ENCODE measurements at places on chromosomes 1 and 21.
A peak's percentile ranks its signal among the peaks of the same experiment; 100 is the strongest.

GRCh38 chr1:223039990-223040389 is 103.1 kb downstream of the TLR5 start:
- no peak for DNase-seq

GRCh38 chr1:920010-920409 is 3.7 kb upstream of the SAMD11 start:
- DNase-seq = no peak

DNA sequence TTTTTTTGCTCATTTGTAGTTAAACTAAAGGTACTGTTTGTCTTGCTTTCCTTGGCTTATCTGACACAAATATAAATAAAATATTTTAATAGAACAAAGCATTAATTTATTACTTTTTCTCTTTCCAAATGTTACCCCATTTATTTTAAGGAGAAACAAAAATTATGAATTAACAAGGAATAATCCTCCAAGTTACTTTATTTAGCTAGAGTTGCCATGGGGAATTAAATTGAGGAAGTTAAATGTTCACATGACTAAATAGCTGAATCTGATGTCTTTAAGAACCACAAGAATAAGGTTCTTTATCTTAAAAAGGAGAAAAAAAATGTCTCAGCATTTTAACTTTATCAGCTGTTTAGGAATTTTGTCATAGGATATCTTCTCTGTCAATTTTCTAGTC is 12.3 kb downstream of the ATG4C start:
- no peak for DNase-seq

DNA sequence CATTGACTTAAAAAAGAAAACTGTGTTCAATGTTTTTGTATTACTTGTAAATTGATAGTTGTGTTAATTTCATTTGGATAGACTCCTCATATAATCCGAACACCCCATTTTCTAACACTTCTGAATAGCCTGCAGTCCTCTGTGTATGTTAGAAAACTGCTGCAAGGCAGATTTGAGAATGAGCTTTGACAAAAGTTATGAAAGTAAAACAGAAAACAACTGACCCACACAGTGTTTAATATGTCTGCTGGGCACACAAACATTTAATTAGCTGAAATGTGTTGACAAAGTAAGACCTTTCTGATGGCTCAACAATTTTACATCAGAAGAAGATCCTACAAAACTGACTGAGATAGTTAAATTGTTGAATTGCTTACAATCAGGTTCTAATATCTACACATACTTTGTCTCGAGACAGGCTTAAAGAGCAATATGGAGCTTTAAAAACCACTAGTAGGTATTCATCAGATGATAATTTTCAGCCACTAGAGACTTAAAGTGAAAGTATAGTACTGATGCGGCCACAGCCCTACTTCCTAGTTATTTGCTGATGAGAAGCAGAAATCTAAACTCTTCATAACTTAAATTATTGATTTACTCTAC is 40.0 kb upstream of the PRMT6 start:
- DNase-seq = no peak

- no peak for DNase-seq
Measured at GRCh38 chr1:56331892-56332567, 247.3 kb downstream of the PLPP3 start.

DNA sequence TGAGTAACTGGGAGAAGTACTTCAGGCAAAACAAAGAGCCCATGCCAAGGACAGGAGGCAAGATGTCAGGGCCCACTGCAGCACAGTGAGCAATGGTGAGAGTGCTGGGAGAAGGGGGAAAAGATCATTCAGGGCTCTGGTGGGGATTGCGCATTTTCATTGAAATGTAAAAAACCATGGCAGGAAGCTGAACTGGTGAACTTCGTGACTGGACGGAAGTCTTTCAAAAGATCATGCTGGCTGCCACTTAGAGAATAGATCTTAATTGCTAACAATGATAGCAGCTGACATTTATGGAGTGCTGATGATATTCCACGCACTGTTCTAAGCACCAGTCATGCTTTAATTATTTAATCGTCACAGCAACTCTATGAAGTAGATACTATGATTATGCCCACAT is 107.0 kb downstream of the TGFBR3 start:
- no peak for DNase-seq

DNA sequence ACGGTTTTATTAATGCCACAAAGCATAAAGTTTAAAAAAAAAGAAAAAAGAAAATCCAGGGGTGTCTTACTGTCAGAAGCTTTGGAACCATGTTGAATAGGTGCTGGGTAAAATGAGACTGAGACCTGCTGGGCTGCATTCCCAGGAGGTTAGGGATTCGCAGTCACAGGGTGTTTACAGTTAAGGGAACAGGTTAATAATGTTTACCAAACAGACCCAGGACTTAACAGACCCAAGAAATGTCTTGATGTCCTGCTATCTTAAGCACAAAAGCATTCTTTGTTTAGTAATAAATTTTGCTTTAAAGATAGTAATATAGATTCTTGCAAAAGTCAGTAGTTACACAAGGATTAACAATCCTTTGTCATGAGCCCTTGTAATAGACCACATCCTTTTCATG is 54.7 kb downstream of the OLFML3 start:
- no peak for DNase-seq

GRCh38 chr1:68372487-68372886 is 77.3 kb downstream of the RPE65 start:
- no peak for DNase-seq

GRCh38 chr1:2230781-2231531 is 2.8 kb downstream of the SKI start:
- no peak for DNase-seq

- DNase-seq = no peak
Measured at GRCh38 chr1:223500560-223501425, 107.6 kb downstream of the CCDC185 start.

GRCh38 chr21:36959020-36959835 is 7.2 kb downstream of the HLCS start:
- DNase-seq = no peak

DNA sequence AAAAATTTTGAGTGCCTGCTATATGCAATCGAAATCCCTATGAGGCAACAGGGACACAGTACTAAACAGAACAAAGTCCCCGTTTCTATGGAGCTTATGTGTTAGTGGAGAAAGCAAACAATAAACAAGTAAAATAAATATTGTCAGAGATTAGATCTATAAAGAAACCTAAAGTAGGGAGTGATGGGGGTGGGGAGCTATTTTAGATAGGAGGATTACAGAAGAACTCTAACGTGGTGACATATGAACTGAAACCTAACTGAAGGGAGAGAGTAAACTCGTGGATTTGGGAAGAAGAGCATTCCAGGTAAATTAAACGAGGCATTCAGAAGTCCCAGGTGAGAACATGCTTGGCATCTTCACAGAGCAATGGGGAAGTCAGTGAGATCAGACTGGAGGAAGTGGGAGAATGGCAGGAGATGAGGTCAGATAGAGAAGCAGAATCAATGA is 154.5 kb downstream of the DENND1B start:
- DNase-seq = no peak

- DNase-seq = no peak
Measured at GRCh38 chr1:204283711-204284651, 70.2 kb upstream of the GOLT1A start.

DNA sequence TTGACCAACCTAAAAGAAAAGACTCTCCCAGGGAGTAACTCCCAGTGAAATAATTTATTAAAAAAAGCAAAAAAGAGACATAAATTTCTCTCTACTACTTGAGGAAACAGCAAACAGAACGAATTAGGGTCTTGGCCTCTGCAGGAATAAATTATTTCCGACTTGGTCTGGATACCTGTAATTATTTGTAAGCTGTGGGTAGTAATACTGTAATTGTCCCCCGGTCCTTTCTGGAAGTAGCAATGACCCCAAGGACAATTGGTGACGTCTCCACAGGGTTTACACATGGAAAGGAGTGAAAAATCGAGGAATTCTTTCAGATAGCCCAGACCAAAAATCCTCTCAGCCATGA is 3.7 kb upstream of the SIM2 start:
- DNase-seq = no peak

DNA sequence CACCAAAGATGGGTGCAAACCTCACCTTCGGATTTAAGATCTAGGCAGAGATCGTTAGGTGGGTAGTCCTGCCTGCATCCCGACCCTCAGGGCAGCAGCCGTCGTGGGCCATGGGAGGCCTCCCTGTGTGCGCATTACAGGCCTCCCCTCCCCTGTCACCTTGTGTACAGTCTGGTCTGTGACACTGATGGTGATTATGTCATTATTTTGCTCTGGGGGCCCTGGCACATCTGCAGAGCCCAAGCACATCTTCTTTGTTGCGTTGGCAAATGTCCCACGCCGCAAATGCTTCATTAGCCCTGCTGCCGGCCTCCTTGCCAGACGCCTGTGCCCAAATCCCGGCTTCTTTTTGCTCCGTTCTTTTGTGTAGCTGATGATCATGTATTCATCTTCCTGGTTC is 31.7 kb downstream of the PROX1 start:
- DNase-seq = no peak

- DNase-seq = no peak
Measured at GRCh38 chr1:78291418-78291817, 199.4 kb upstream of the PTGFR start.

GRCh38 chr1:115665319-115666096 is 23.7 kb downstream of the VANGL1 start:
- DNase-seq = no peak

DNA sequence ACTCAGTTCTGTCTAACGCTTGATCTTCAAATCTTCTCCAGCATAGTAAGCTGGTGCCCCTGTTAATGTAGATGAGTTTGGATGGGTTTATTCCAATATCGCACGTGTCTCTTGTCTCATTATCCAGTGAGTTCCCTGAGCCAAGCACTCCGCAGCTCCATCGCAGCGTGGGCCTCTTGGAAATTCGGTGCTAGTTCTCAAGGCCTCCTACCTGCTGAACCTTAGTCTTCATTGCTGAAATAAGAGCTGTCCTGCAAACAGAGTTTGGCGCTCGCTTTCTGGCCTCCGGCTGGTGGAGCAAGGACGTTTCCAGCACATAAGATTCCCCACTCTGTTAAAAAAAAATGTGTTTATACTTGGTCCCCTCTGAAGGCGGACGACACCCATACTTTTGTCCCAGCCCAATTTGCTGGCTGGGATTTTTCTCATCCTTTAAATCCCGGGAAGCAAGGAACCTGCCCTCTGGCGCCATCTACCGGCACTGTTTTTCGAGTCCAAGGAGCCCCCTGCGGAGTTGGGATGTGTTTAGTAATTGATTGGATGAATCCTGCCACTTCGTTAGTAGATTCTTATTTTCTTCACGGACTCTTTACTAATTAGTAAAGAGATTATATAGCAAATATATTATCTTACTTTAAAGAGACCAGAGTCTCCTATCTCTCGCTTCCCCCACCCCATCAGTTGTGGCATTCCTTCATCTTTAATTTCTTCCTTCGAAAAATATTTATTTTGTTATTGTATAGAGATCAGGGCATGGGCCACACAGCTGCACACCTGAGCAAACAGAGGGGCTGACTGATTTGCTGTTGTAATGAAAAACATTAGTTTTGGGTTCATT is 14.7 kb downstream of the JUN start:
- peak; percentile 79 for DNase-seq

DNA sequence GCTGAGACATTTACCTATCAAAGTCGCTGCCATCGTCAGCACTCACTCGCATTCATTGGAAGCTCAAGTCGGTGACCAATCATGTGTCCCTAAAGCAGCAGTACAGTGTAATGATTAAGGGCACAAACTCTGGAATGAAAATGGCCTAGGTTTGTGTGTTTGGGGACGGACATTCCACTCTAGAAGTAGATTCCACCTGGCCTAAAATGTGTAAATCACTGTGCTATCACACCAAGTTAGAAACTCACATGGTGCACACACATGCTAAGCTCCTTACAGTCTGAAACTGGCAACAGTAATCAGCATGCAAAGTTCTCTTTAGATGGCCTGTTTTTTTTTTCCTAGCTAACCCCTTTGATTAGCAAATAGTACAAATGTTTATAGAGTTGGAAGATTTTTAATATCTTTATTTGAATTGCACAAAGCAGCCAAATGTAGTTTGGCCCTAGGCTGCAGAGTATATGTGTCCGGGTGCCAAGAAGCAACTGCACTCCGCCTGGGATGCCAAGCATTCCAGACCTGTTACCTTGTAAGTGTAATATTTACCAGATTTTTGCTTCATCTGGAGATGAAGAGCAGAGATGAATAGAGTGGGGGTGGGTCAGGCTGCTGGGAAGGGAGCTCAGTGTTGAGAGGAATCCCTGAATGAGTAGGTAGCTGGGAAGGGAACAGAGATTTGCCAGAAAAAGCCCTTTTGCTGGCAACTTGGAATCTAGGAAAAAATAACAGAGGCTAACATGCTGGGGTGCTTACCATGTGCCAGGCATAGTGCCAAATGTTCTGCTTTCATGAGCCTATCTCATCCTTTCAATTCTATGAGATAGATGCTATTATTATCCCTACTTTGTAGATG is 35.2 kb downstream of the TGFB2 start:
- no peak for DNase-seq

GRCh38 chr1:30928171-30928570 is 19.6 kb upstream of the SDC3 start:
- no peak for DNase-seq

GRCh38 chr1:169964206-169964605 is 70.5 kb upstream of the SCYL3 start:
- DNase-seq = no peak

- DNase-seq = no peak
Measured at GRCh38 chr1:207935166-207935583, 24.2 kb upstream of the CD34 start.

DNA sequence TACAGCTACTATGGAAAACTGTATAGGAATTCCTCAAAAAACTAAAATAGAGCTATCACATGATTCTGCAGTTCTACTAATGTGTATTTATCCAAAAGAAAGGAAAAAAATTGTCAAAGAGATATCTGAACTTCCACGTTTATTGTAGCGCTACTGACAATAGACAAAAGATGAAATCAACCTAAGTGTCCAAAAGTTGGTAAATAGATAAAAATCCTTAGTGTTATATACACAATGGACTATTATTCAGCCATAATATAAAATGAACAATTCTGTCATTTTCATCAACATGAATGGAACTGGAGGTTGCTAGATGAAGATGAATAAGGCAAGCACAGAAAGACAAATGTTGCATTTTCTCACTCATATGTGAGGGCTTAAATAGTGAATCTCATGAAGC is 1492.1 kb downstream of the MRPL39 start:
- no peak for DNase-seq

DNA sequence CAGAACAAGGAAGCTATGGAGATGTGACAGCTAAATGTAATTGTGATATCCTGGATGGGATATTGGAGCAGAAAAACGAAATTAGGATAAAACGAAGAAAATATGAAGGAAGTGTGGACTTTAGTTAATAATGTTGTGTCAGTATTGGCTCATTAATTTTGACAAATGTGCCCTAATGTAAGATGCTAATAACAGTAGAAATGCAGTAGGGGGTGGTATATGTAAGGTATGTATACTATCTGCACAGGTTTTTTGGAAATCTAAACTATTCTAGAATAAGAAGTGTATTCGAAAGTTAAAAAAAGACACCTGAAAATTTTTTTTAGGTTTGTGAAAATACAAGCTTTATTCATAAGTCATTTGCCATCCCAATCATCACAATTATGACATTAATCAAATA is 421.4 kb upstream of the B3GALT2 start:
- no peak for DNase-seq
